ENCODE measurements at places on chromosomes 4 and X.

DNA sequence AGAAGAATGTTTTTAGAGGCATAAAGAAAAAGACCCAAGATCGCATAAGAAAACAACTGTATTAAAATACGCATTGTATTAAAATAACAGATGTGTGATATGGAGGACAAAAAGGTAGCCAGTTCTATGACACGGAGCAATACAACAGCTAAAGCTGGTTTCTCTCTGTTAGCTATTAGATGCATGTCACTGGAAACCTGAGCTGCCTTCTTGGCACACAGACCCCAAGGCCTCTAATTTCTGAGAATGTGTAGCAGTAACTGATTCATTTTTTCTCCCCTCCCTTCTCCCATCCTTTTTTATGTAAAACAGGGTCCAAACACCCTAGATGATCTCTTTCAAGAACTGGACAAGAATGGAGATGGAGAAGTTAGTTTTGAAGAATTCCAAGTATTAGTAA is 4.1 kb downstream of the S100G start:
- no peak for DNase-seq

GRCh38 chr4:99723612-99724011 is 66.0 kb upstream of the C4orf54 start:
- DNase-seq: no peak

- no peak for DNase-seq
These were observed 65.6 kb downstream of the SPINK2 start for GRCh38 chr4:56755901-56756300.

DNA sequence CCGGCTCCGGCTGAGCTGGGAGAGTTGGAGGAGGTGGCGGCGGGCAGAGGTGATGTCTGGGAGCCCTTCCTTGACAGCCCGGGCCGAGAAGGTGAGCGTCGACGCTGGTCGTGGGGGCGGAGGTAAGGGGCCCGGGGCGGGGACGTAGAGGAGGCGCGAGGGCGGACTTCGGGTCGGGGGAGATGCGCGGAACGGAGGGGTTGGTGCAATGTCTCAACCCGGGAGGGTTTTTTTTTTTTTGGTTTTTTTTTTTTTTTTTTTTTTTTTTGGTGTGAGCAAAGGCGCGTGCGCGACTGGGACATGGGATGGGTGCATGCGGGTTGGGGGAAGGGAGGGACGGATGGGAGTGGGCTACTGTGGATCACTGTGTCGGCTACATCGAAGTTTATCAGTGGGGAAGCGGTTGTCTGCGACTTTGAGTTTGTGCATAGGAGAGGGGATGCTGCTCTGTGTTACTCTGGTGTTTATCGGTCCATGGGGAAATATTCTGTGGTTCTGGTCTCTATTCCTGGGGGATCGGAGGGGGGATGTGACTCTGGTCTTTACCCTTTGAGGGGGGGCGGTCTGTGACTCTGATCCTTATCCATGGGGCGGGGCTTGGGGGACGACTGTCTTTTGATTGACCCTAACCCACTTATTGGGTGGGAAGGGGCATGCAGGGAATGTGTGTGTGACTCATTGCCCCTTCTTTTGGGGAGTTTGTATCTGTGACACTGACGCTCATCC is 537 bp downstream of the RBM10 start:
- DNase-seq: no peak

- no peak for DNase-seq
These were observed 139.8 kb downstream of the HS6ST2 start for GRCh38 chrX:132818638-132819037.

- no peak for DNase-seq
These were observed 44.0 kb upstream of the TLR2 start for GRCh38 chr4:153639833-153640802.

Data from stimulated activated CD8-positive, alpha-beta memory T cell treated with anti-CD3 and anti-CD28 coated beads, Interleukin-4, amount 100 ng/mL, for 4 hours (primary cell).